Activated CD4-positive, alpha-beta memory T cell treated with anti-CD3 and anti-CD28 coated beads, Interleukin-2, amount 10 ng/mL, durations not matched to agents 7 days and 5 days (primary cell): ENCODE measurements at places on chromosomes 12 and 14.

- H3K4me3 ChIP-seq: peak overlapping the region; percentile 96
- peaks cover 29% of the 10 kb centered on the region for H3K36me3 ChIP-seq
- H3K4me1 ChIP-seq: peaks cover 47% of the 10 kb centered on the region
- peak overlapping the region; percentile 94 for H3K27ac ChIP-seq
- no peaks in the 10 kb centered on the region for H3K27me3 ChIP-seq
- no peak for DNase-seq
Observed at GRCh38 chr14:49853158-49853477, 530 bp upstream of the NEMF start.

DNA sequence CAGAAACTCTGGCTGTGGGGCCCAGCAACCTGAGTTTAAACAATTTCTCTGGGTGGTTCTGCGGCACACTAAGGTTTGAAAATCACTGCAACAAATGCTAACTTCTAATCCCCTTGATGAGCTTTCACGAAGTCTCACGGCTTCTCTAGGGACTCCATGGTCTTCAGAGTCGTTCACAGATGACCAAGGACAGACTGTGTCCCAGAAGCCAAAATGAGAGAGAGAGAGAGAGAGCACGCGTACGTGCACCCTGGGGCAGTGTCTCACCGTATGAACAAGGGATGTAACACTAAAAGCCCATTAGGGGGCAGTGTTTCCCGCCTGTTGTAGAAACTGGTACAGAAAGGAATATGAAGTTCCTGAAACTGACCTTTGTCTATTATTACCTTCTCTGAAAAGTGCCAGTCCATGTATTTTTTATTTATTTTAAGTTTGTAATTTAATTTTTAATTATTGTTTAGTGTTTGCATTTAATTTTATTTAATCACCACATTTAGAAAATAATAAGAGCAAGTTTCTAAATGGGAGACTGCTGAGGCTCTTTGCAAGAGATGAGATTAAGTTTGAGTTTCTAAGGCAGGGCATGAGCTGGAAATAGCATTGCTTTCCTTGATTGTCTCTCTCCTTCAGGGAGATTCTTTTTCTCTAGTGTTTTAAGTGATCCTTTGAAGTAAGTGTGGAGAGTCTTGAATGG is 3.4 kb downstream of the APOLD1 start:
- H3K27me3 ChIP-seq: no peaks in the 10 kb centered on the region
- peak overlapping the region; percentile 65 for H3K4me3 ChIP-seq
- DNase-seq: peak; percentile 68
- H3K4me1 ChIP-seq: peaks cover 43% of the 10 kb centered on the region
- peak overlapping the region; percentile 60 for H3K27ac ChIP-seq

- H3K4me3 ChIP-seq: no peak overlapping the region
- no peaks in the 10 kb centered on the region for H3K4me1 ChIP-seq
- H3K27me3 ChIP-seq: no peaks in the 10 kb centered on the region
Observed at GRCh38 chr14:105452963-105453362, 21.7 kb upstream of the CRIP2 start.

- no peak overlapping the region for H3K27ac ChIP-seq
- H3K27me3 ChIP-seq: no peaks in the 10 kb centered on the region
- H3K4me3 ChIP-seq: no peak overlapping the region
- H3K36me3 ChIP-seq: no peaks in the 10 kb centered on the region
Observed at GRCh38 chr12:93314177-93314497, 63.6 kb upstream of the NUDT4 start.

DNA sequence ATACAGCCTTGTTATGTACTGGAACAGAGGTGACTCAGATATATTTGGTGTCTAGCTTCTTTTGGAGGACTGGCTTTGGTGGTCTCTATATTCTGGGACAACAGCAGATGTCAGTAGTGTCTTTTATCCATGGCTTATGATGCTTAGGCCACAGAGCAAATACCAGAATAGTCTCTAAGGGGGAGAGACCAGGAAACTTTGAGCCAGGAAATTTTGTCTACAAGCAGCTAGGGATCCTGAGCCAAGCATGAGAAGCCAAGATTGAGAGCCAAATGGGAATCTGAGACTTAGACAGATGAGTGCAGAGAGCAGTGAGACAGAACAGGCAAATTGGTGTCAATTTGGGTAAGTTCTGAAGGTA is 28.4 kb upstream of the PTPRR start:
- H3K27me3 ChIP-seq: no peaks in the 10 kb centered on the region
- no peak overlapping the region for H3K4me3 ChIP-seq
- no peaks in the 10 kb centered on the region for H3K4me1 ChIP-seq
- DNase-seq: no peak

DNA sequence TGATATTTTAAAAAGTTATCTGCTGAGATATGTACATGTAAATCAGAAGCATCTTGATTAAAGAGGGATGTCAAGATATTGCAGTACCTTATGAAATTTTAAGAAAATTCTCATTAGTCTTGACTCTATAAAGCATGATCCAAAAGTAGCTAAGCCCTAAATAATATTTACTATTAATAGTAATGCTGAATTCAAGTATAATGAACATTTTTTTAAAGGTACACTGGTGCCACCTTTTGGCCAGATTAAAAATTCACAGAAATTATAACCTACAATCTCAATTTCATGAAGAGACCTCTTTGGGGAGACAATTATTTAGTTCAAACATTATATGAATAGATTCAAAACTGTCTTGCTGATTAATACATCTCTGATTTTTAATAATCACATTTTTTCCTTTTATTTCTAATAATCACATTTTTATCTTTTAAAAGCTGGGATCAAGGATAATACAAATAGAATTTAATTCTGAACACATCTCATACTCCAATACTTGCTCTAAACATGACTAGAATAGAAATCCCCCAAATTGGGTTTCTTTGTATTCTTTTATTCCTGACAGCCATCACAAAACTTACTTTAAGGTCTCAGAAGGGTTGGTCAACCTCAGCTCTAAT is 13.4 kb downstream of the AKAP5 start:
- H3K4me3 ChIP-seq: no peak overlapping the region
- no peak overlapping the region for H3K27ac ChIP-seq
- peaks cover 16% of the 10 kb centered on the region for H3K36me3 ChIP-seq
- DNase-seq: no peak
- no peaks in the 10 kb centered on the region for H3K27me3 ChIP-seq

DNA sequence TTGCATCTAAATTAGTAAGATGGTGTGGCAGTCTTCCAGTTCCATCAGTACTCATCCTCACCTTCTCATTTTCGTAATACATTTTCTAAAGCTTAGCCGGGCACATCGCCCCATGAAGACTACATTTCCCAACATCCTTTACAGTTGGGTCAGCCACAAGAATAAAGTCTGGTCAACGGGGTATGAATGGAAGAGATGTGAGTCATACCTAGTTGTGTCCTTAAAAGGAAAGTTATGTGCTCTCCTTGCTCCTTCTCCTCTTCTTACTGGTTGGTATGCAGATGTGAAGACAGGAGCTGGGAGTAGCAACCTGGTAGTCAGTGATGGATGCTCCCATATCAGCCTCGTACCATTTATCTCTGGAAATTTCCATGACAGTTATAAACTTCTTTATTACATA is 35.9 kb upstream of the EGLN3 start:
- H3K36me3 ChIP-seq: no peaks in the 10 kb centered on the region
- H3K27me3 ChIP-seq: peaks cover 3% of the 10 kb centered on the region
- no peak overlapping the region for H3K4me3 ChIP-seq
- H3K4me1 ChIP-seq: peaks cover 8% of the 10 kb centered on the region

- H3K36me3 ChIP-seq: no peaks in the 10 kb centered on the region
- H3K27me3 ChIP-seq: no peaks in the 10 kb centered on the region
- peaks cover 23% of the 10 kb centered on the region for H3K4me1 ChIP-seq
- no peak overlapping the region for H3K4me3 ChIP-seq
- no peak for DNase-seq
Observed at GRCh38 chr12:132507656-132508490, 17.9 kb downstream of the FBRSL1 start.

DNA sequence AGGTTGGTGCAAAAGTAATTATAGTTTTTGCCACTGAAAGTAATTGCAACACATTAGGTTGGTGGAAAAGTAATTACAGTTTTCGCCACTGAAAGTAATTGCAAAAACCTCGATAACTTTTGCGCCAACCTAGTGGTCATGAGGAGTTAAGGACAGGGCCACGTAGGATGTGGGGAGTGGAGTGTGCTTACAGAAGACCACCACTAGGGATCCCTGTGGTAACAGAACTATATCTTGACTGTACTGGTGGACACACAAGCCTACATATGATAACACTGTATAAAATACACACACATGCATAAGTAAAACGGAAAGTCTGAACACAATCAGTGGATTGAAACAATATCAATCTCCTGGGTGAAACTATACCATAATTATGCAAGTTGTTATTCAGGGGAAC is 187.4 kb upstream of the ABCD2 start:
- H3K4me1 ChIP-seq: no peaks in the 10 kb centered on the region
- H3K27ac ChIP-seq: no peak overlapping the region
- no peak for DNase-seq
- H3K4me3 ChIP-seq: no peak overlapping the region

- H3K4me1 ChIP-seq: no peaks in the 10 kb centered on the region
- H3K4me3 ChIP-seq: no peak overlapping the region
- no peaks in the 10 kb centered on the region for H3K27me3 ChIP-seq
- DNase-seq: no peak
- no peaks in the 10 kb centered on the region for H3K36me3 ChIP-seq
- no peak overlapping the region for H3K27ac ChIP-seq
Observed at GRCh38 chr12:41014643-41015020, 173.5 kb upstream of the PDZRN4 start.
